ENCODE measurements at places on chromosomes 2 and 18. TPM values are rescaled to one million over a fixed set of nuclear protein-coding genes. Genes with fewer than 3 reads are reported as not detected.

Gene ACOXL
- total RNA-seq, result not detected

Gene DQX1
- total RNA-seq, result 0.39 TPM

Gene CCDC148
- not detected for total RNA-seq

Gene GULP1
- total RNA-seq, result 71.5 TPM

Gene TIMM21
- 16.7 TPM for total RNA-seq

Gene DSG1
- 1.2 TPM for total RNA-seq

Gene FLACC1
- 0.54 TPM for total RNA-seq

Gene TWIST2
- 0.79 TPM for total RNA-seq

Gene SLC30A3
- 0.11 TPM for total RNA-seq
